ENCODE measurements at places on chromosomes 4 and X.

- no peak for DNase-seq
Measured at GRCh38 chrX:132378281-132378680, 110.6 kb downstream of the MBNL3 start.

- no peak for DNase-seq
Measured at GRCh38 chr4:123747016-123747415, 350.4 kb downstream of the SPRY1 start.

GRCh38 chrX:34218063-34218462, 85.9 kb upstream of the FAM47A start:
- no peak for DNase-seq

GRCh38 chr4:48504026-48504330, 13.9 kb downstream of the ZAR1 start:
- no peak for DNase-seq

- no peak for DNase-seq
Measured at GRCh38 chr4:17635056-17635455, 20.6 kb downstream of the MED28 start.
